MG63 (cell line): ENCODE measurements at places on chromosomes 7 and 10. TPM values are rescaled to one million over a fixed set of nuclear protein-coding genes. Genes with fewer than 3 reads are reported as not detected.

GRCh38 chr10:124647421-124648130 is 96.6 kb downstream of the FAM53B start:
- peak; percentile 61 for DNase-seq

GRCh38 chr10:122294511-122295450 is 23.7 kb downstream of the BTBD16 start:
- DNase-seq = no peak

DNA sequence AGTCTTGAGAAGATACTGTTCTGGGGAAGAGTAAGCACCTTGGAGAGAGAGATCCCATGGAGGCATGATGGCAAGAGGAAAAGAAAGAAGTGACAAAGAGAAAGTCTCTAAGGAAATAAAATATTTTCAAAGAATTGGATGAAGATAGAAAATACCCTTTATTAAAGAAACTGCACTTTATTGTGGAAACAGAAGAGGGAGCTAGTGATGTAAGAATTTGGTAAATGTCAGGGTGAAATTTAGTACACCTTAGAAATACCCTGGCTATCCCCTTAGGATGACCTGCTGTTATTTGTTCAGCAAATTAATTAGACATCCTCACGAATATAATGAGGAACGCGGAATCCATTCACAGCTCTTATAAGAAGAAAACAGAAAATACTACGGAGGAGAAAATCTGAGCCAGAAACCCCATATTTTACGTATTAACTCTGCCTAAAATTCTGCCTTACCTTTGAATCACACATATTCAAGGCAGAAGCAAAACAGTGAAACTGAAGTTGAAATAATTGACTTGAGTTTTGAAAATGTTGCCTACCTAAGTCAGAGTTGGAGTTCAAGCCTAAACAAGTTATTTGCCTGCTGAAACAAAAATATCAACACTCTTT is 90.7 kb downstream of the TFPI2 start:
- DNase-seq = no peak

DNA sequence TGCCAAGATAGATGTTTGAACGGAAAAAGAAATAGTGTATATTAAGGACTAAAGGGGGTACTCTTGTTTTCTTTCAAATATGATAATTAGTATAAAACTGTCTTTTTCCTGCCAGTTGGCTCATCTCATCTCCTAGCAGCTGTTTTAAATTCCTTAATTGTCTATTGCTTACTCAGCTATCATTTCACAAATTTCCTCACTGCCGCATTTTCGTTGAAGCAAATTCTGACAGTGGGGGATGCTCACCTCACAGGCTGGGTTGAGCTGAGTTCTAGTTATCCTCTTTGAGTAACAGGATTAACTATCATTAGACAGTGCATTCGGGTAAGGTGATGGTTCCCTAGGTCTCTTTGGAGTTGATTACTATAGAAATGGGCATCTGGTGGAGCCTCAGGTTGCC is 592.0 kb downstream of the AUTS2 start:
- no peak for DNase-seq

GNAI1 gene
- total RNA-seq = 8.8 and 13.8 TPM in 2 replicates

- DNase-seq = no peak
These were observed 209.3 kb upstream of the TBX20 start for GRCh38 chr7:35463176-35463700.

CPA2 gene
- 1.0 and 1.6 TPM in 2 replicates for total RNA-seq
